ENCODE measurements at places on chromosomes 3 and 15. TPM values are rescaled to one million over a fixed set of nuclear protein-coding genes. Genes with fewer than 3 reads are reported as not detected.

GRCh38 chr3:23767546-23767945 is 38.2 kb upstream of the UBE2E1 start:
- H3K36me3 ChIP-seq = no peaks in the 10 kb centered on the region
- no peaks in the 10 kb centered on the region for H3K4me1 ChIP-seq
- H3K4me3 ChIP-seq = no peak overlapping the region
- DNase-seq = no peak

DNA sequence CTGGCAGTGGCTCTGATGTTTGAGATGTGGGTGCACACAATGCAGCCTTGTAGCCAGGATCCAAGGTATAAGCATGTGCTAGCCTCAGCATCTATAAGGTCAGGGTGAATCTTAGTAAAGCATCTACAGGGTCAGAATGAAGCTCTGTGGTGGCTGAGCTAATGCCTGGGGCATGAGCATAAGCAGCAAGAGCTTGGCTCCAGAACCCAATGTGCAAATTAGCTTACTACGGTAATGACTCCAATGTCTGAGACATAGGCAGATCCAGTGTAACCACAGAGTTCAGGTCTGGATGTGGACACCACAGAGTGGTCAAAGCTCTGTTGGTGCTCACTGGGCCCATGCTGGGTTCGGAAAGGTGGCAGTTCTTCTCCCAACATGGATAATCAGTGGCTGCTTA is 304.5 kb upstream of the NECTIN3 start:
- no peaks in the 10 kb centered on the region for H3K4me1 ChIP-seq
- no peak for DNase-seq
- H3K4me3 ChIP-seq = no peak overlapping the region
- no peaks in the 10 kb centered on the region for H3K36me3 ChIP-seq

DNA sequence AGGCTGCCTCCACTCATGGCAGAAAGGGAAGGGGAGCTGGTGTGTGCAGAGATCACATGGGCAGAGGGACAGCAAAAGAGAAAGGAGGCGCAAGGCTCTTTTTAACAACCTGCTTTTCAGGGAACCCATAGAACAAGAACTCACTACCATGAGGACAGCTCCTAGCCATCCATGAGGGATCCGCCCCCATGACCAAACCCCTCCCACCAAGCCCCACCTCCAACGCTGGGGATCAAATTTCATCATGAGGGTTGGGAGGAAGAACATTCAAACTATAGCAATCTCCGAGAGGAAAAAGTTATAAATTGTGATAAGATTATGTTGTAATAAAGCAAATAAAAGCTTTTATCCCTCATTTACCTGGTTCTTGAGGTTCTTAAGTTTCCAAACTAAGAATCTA is 84.7 kb upstream of the LMCD1 start:
- no peak overlapping the region for H3K27ac ChIP-seq
- no peaks in the 10 kb centered on the region for H3K4me1 ChIP-seq
- no peaks in the 10 kb centered on the region for H3K36me3 ChIP-seq
- peak; percentile 31 for DNase-seq
- H3K4me3 ChIP-seq = no peak overlapping the region
- H3K27me3 ChIP-seq = no peaks in the 10 kb centered on the region

TMIE gene
- 0.69 TPM for polyA plus RNA-seq

TNIK gene
- polyA plus RNA-seq = 12.1 TPM

DNA sequence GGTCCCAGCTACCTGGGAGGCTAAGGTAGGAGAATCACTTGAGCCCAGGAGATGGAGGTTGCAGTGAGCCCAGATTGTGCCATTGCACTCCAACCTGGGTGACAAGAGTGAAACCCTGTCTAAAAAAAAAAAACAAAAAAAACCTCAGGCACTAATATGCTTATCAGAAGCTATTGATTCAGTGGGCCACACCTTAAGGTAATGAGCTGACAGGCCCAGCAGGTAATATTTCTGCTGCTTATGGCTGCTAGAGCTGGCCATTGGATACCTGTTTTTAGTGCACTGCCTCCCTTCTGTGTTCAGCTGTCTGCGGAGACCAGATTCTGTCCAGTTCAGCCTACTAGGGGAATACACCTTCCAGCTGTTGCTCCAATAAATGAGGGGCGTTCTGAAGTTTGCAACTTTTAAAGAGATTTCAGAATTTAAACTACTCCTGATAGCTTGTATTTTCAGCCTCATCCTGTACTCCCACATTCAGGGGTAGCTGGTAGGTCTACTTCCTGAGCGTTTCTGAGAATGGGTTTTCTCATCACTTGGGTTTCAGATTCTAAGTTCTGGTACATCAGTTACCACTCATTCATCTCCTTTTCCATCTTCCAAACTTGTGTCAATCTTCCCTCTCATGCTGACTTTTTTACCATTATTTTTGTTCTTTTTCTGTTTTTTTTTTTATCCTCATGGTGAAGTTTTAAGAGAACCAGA is 69.0 kb downstream of the ATP11B start:
- no peaks in the 10 kb centered on the region for H3K4me1 ChIP-seq
- peak; percentile 2 for DNase-seq
- no peak overlapping the region for H3K4me3 ChIP-seq
- H3K27me3 ChIP-seq = no peaks in the 10 kb centered on the region

- no peak for DNase-seq
- H3K4me3 ChIP-seq = no peak overlapping the region
- H3K36me3 ChIP-seq = no peaks in the 10 kb centered on the region
- no peaks in the 10 kb centered on the region for H3K27me3 ChIP-seq
- no peak overlapping the region for H3K27ac ChIP-seq
These were observed 64.0 kb downstream of the USP13 start for GRCh38 chr3:179716811-179717210.

GRCh38 chr3:113898892-113899291 is 48.9 kb upstream of the ZDHHC23 start:
- no peak for DNase-seq
- no peaks in the 10 kb centered on the region for H3K27me3 ChIP-seq
- no peaks in the 10 kb centered on the region for H3K36me3 ChIP-seq
- no peaks in the 10 kb centered on the region for H3K4me1 ChIP-seq
- H3K4me3 ChIP-seq = no peak overlapping the region
- no peak overlapping the region for H3K27ac ChIP-seq

GRCh38 chr3:39170461-39170860 is 17.1 kb upstream of the CSRNP1 start:
- no peaks in the 10 kb centered on the region for H3K36me3 ChIP-seq
- no peak overlapping the region for H3K27ac ChIP-seq
- no peaks in the 10 kb centered on the region for H3K27me3 ChIP-seq
- no peak for DNase-seq

- H3K27ac ChIP-seq = no peak within 1 kb of the TSS
- H3K27me3 ChIP-seq = peaks cover 10% of the 10 kb centered on the region
- no peaks in the 10 kb centered on the region for H3K36me3 ChIP-seq
These were observed at the start of gene PLCB2 for GRCh38 chr15:40307421-40308211. Gene PLCB2 (minus strand): TSS chr15:40307935. CDS start chr15:40307672, 263 bp downstream.

DNA sequence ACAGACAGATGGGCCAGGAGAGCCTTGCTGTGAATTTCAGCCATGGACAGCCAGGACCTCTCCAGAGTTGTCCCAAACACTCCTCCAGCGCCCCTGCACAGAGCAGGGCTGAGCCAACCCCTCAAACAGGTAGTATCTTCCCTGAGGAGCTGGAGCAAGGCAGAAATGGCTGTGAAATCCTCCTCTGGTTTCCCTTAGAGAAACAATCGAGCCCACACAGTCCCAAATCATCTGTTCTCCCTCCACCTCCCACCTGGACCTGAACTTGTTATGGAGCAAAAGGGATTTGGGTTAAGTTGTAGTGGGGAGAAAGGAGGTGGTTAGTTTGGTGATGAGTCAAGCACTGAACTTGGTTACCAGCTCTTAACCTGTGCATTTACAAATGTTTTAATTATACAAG is 205.7 kb upstream of the BHLHE40 start:
- no peak for DNase-seq
- no peaks in the 10 kb centered on the region for H3K27me3 ChIP-seq
- H3K4me1 ChIP-seq = peaks cover 8% of the 10 kb centered on the region
- H3K27ac ChIP-seq = no peak overlapping the region
- no peaks in the 10 kb centered on the region for H3K36me3 ChIP-seq
- H3K4me3 ChIP-seq = no peak overlapping the region

DNA sequence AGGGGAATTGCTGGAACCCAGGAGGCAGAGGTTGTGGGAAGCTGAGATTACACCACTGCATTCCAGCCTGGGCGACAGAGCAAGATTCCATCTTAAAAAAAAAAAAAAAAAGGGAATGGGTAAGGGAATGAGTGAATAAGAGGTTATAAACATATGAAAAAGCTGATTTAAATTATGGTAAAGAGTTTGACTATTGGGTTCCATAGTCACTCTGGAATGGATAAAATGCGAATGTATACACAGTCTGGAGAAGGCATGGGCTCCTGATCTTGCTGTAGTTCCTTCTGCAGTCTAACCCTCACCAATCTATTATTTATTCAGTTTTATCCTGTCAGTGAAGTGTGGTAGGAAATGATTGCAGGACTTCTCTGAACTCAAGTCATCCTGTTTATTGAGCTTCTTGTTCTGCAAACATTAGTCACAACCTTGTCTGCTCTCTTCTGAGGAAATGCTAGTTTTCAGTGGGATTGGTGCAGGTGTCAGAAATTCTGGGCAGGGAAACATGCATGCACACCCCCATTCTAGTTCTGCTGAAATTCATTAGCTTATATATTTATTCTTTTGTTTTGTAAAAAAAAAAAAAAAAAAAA is 190.9 kb upstream of the CFAP20DC start:
- H3K4me3 ChIP-seq = no peak overlapping the region
- H3K27ac ChIP-seq = no peak overlapping the region

DNA sequence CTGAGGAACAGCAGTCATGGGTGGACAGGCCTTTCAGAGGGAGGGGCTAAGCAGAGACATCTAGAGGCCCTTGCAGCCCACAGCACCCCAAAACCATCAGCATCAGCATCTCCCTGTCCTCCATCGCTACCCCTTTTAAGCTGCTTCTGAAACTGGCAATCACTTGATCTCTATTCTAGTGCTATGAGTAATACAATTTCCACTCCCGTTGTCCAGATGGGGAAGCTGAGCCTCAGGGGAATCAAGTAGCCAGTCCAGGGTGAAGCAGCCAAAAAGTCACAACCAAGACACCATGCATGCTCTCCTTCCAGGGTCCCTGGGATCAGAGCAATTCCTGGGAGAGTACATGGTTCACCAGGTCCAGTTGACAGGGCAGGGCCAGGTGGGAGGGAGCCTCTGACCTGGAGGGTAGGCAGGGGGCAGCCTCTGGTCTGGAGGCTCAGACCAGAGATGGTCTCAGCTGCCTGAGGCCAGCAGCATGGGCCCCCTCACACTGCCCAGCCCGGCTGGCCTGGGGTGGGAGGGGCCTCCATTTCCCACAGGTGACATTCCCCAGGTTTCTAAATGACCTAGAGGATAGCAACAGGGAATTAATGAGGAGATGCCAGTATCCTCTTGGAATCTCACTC is 30.0 kb downstream of the KLHL25 start:
- DNase-seq = no peak
- H3K4me3 ChIP-seq = no peak overlapping the region
- H3K27me3 ChIP-seq = no peaks in the 10 kb centered on the region
- no peak overlapping the region for H3K27ac ChIP-seq

GRCh38 chr3:114178770-114179368 is at the start of gene DRD3:
Gene DRD3 (minus strand): TSS chr3:114179052. CDS start chr3:114171992, 7,060 bp downstream.
- H3K27me3 ChIP-seq = no peaks in the 10 kb centered on the region
- H3K4me1 ChIP-seq = no peaks in the 10 kb centered on the region
- no peak within 1 kb of the TSS for H3K27ac ChIP-seq
- H3K36me3 ChIP-seq = no peaks in the 10 kb centered on the region
- H3K4me3 ChIP-seq = no peak within 1 kb of the TSS
- DNase-seq = peak; percentile 69

NME9 gene
- polyA plus RNA-seq = 0.85 TPM

PARL gene
- polyA plus RNA-seq = 71.4 TPM

- no peak overlapping the region for H3K27ac ChIP-seq
- no peaks in the 10 kb centered on the region for H3K27me3 ChIP-seq
- H3K36me3 ChIP-seq = no peaks in the 10 kb centered on the region
- H3K4me1 ChIP-seq = no peaks in the 10 kb centered on the region
- no peak for DNase-seq
These were observed 12.0 kb downstream of the CGGBP1 start for GRCh38 chr3:88046766-88047165.

DNA sequence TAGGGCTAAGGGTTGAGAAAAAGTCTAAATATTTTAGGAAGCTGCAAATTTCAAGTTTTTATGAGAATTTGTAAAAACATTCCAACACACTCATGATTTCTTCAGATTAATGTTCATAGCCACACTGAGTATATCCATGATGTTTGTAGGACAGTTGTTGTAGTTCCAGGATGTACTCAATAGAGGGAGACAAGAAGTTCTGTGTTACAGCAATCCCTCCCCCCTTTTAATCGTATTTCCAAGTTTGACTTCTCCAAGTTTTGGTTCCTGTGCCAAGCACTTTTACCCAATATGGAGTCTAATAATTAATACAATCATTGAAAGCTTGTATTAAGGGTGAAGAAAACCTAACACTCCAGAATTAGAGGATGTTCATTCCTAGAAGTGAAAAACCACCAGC is 143.4 kb downstream of the FEZF2 start:
- no peaks in the 10 kb centered on the region for H3K36me3 ChIP-seq
- DNase-seq = no peak
- no peak overlapping the region for H3K4me3 ChIP-seq
- no peaks in the 10 kb centered on the region for H3K27me3 ChIP-seq
- H3K4me1 ChIP-seq = no peaks in the 10 kb centered on the region

PFKFB4 gene
- polyA plus RNA-seq = 9.5 TPM

- no peak overlapping the region for H3K4me3 ChIP-seq
- no peaks in the 10 kb centered on the region for H3K36me3 ChIP-seq
- H3K27me3 ChIP-seq = peaks cover 7% of the 10 kb centered on the region
- H3K4me1 ChIP-seq = no peaks in the 10 kb centered on the region
- H3K27ac ChIP-seq = no peak overlapping the region
- no peak for DNase-seq
These were observed 54.8 kb upstream of the CHRNB4 start for GRCh38 chr15:78695854-78696253.

DNA sequence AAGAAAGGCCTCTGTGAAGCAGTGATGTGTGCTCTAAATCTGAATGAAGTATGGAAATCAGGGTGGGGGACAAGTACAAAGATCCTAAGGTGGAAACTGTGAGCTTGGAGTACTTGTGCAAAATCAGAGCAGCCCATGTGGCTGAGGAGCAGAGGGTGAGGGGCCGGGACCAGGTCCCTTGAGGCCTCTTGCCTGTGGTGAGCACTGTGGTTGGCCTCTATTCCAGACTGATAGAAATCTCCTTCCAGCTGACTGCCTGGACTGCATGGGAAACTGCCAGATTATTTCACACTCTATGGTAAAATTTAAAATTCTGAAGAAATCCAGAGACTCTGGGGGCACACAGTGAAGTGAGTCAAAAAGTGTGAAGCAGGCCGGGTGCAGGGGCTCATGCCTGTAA is 81.4 kb downstream of the TM4SF4 start:
- no peaks in the 10 kb centered on the region for H3K36me3 ChIP-seq
- H3K4me1 ChIP-seq = peaks cover 26% of the 10 kb centered on the region

MYZAP gene
- 17.0 TPM for polyA plus RNA-seq

GRCh38 chr3:129112308-129113052 is 9.1 kb downstream of the RAB43 start:
- H3K27me3 ChIP-seq = no peaks in the 10 kb centered on the region
- H3K4me3 ChIP-seq = no peak overlapping the region
- no peak for DNase-seq
- peaks cover 8% of the 10 kb centered on the region for H3K4me1 ChIP-seq

PLSCR2 gene
- polyA plus RNA-seq = 0.18 TPM

GRCh38 chr3:170323331-170323730 is 34.2 kb upstream of the SKIL start:
- no peaks in the 10 kb centered on the region for H3K27me3 ChIP-seq
- H3K4me3 ChIP-seq = no peak overlapping the region
- no peak for DNase-seq
- peaks cover 5% of the 10 kb centered on the region for H3K4me1 ChIP-seq
- peak overlapping the region; percentile 3 for H3K27ac ChIP-seq

POLQ gene
- polyA plus RNA-seq = 1.3 TPM

- H3K4me1 ChIP-seq = peaks cover 5% of the 10 kb centered on the region
- H3K4me3 ChIP-seq = no peak overlapping the region
- no peaks in the 10 kb centered on the region for H3K36me3 ChIP-seq
- H3K27me3 ChIP-seq = no peaks in the 10 kb centered on the region
These were observed 220.0 kb upstream of the UMPS start for GRCh38 chr3:124510290-124510689.
